ENCODE measurements at places on chromosomes 4 and X.

DNA sequence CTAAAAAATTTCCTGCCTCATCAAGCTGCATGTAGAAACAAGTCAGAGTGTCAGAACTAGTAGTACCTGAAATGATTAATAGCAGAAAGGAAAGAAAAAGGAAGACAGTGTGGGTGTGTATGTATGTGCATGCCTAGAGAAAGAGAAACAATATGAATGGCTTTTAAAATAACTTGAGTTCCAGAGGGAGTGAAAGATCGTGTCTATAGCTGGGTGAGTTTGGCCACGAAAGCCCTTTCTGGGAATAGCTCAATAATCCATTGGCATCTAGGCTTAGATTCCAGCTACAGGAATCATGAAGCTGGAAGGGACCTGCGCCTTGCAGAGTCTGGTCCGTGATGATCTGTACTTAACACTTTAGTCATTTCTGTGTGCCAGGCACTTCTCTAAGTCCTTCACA is 195.6 kb downstream of the RAPGEF2 start:
- DNase-seq, result no peak

GRCh38 chr4:39637586-39638353 is 895 bp downstream of the SMIM14 start:
- DNase-seq, result peak; percentile 3

DNA sequence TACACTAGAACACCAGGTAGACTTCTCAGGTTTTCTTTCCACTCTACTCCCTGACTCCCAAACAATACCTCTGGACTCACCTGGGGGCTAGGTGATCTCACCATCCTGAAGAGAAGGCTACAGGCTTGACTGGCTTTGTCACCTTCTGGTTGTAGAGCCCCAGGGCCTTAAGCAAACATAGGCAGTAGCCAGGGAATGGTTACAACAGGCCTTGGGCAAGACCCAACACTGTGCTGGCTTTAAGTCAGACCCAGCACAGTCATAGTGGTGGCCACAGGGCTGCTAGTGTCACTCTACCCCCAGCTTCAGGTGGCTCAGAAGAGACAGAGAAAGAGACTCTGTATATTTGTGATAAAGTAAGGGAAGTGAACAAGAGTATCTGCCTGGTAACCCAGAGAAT is 118.1 kb upstream of the EMCN start:
- no peak for DNase-seq

DNA sequence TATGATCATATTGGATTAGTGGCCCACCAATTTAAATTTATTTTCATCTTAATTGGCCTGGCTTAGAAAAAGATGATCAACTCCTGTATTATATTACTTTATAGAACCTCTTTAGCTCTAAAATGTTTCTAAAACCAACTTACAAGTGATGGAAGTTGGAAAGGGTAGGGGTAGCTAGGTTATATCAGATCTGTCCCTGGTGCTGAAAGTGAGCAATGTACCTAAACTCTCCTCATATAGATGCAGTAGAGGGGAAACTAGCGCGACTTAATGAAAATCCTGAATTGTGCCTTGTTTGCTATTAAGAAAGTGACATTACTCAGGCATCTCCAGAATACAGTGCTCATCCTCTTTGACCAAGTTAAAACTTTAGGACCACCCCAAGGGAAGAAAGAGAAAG is 7.5 kb upstream of the PTCHD1 start:
- no peak for DNase-seq

DNA sequence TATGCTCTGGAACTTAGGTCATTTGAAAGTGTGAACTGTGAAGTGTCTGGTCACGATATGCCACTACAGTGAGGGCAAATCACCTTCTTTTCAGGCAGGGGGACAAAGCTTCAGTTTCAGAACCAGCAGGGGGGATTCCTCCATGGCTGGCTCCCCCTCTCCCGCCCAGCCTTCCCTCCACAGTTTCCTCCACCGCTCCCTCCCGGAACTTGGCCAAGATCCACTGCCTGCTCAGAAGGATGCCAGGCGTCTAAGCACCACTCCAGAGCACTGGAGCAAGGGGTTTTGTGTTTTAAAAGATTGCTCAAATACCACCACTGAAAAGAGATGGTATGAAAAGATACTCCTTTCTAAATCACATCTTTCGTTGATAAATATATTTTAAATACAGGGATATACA is 126.9 kb downstream of the ELOVL6 start:
- no peak for DNase-seq

GRCh38 chr4:87911252-87911774 is 64.2 kb upstream of the SPP1 start:
- DNase-seq, result no peak

- no peak for DNase-seq
Measured at GRCh38 chrX:101744085-101744484, 84.4 kb upstream of the ARMCX2 start.

DNA sequence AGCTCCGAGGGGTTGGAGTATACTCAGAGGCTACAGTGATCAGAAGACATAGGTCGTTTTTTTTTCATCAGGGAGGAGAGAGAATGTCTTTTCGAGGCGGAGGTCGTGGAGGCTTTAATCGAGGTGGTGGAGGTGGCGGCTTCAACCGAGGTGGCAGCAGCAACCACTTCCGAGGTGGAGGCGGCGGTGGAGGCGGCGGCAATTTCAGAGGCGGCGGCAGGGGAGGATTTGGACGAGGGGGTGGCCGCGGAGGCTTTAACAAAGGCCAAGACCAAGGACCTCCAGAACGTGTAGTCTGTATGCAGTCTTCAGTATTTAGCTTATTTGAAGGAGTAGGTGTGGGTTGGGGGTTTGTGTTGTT is 500 bp downstream of the GAR1 start:
- peak; percentile 16 for DNase-seq

DNA sequence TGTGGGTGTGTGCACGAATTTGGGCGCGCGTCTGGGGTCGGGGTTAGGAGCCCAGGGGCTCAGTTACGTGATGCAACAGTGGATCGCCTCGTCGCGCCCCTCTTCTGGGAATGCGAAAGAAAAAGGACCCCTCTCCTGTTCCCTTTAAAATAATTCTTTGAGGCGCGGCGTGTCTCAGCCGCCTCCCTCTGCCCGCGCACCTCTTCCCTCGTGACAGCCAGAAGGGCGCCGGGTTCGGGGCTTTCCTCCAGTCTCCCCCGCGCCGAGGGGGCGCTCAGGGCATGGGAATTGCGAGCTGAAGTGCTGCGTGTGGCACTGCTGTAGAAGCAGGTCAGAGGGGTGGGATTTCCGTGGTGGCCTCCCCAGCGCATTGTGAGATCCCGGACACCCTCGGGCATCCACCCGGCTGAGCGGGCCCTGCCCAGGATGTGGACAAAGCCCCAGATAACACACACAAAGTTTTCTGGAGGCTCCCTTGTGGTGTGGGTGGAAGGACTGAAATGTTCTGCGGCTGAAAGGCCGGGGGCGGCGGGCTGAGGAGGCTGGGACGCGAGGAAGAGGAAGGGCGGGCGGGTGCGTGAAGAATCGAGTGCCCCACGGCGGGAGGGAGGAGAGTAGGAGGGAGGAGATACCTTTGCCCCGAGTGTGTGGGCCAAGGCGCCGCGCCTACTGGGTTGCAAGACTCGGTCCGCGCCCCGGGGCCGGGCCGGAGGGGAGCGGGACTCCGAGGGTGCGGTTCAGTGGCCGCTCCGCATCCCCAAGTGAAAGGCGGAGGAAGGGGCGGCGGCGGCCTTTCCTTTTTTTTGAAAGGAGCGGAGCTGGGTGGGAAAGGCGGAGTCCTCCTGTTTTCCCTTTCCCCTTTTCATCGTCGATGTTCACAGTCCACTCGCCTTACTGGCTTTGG is 752 bp downstream of the SEPTIN11 start:
- peak; percentile 30 for DNase-seq

DNA sequence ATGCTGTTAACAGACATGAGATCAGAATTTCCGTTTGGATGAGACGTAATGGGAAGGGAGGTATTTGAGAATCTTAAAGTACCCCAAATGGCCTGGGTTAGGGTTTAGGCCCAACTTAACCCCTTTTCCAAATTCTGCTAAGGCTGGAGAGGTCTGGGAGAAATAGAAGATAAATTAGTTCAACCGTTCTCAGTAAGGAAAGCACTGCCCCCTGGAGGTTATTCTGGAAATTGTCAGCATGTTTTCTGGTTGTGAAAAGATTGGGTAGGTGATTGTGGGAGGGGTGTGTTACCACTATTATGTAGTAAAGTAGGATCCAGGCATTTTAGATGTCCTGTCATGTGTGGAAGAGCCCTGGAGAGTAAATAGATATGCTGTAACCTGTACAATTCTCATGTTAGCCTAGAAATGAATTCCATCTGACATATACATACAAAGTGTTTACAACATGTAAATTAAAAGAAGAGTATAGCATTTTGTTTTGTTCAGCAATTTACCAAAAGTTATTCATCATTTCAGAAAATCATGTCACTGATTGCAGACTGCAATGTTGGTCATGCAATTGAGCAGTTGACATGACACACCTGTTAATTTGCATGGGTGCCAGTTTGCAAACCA is 26.8 kb upstream of the GRXCR1 start:
- peak; percentile 22 for DNase-seq

- DNase-seq, result no peak
Measured at GRCh38 chr4:139603576-139604410, 47.8 kb upstream of the SETD7 start.

DNA sequence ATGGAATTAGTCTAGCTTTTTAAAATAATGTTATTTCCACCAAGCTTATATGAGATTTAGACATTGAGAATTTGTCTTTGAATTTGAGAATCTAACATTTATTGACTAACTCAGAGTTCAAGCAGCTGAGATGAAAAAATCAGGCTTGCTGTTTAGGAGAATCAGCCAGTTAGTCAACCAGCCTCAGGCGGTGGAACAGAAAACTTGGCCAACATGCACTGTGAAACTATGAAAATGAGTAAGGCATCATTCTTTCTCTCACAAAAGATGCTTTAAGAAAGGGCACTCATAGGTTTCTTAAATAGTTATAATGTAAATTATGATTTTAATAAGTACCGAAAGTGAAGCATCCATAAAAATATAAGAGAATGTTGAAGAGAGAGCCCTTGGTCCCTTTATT is 84.2 kb downstream of the NFKB1 start:
- DNase-seq, result no peak

DNA sequence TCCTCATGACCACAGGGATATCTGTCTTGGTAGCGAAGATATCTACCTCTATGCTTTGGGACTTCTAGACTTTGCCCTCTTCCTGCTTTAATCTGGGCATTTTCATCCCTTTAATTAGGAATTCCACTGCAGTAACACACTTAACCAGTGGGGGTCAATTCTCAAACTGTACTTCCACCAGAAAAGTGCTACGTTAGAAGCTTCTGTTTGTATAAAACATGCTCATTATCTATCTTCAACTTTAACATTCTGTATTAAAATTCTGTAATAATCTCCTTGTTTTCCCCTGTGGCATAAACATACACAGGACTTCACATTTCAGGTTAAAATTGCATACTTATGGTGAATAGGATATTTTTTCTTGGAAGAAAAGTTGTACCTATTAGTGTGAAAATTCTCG is 105.6 kb downstream of the AMMECR1 start:
- DNase-seq, result no peak

GRCh38 chr4:110480031-110480549 is 4.1 kb downstream of the ENPEP start:
- DNase-seq, result no peak

DNA sequence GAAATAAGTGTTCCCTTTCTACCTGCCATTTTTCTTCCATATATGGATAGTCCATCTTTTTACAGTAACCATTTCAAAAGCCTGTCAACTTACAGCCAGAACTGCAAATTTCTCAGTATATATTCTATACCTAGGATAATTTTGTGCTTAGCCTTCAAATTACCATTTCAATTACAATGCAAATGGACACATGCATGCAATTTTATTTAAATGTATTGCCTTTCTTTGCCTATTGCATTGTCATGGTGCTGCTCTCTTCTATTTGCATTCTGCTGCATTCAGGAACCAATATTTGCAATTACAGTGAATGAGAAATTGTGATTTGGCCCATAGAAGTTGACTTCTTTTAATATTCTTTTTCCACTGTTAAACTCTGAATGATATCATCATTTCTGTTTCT is 1753.4 kb upstream of the TENM3 start:
- DNase-seq, result no peak

- no peak for DNase-seq
Measured at GRCh38 chr4:183468210-183469095, 24.0 kb downstream of the CDKN2AIP start.

GRCh38 chrX:23592741-23593140 is 74.6 kb upstream of the PRDX4 start:
- DNase-seq, result no peak

- no peak for DNase-seq
Measured at GRCh38 chr4:177367336-177367735, 57.7 kb downstream of the NEIL3 start.

- DNase-seq, result no peak
Measured at GRCh38 chr4:150852216-150852615, 162.9 kb downstream of the LRBA start.

- no peak for DNase-seq
Measured at GRCh38 chr4:165709516-165709915, 163.5 kb upstream of the TLL1 start.

GRCh38 chr4:132683957-132684356 is 465.1 kb upstream of the PCDH10 start:
- no peak for DNase-seq

Data from activated gamma-delta T cell treated with anti-CD3 and anti-CD28 coated beads, Interleukin-2, amount 50 U/mL, for 16 hours (primary cell).